T-helper 2 cell (primary cell): ENCODE measurements at places on chromosomes 5 and 9.

- peak; percentile 58 for DNase-seq
Observed at GRCh38 chr5:35810601-35811000, 46.1 kb upstream of the IL7R start.

DNA sequence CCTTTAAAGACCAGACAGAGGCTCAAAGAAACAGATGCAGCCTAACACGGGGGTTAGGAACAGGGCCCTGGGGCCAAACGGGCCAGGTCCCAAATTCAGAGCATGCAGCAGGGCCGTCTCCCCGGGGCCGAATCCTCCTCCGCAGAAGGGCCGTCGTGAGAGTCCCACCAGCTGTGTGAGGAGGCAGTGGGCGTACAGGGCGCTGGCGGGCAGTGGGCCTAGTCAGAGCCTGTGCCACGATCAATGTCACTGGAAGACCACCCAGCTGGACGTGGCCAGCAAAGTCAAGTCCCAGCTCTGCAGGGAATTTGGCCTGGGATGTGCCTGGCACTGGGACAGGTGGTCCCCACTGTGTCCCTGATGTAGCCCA, 15.8 kb upstream of the FCN2 start:
- DNase-seq: no peak

- DNase-seq: no peak
Observed at GRCh38 chr9:126033318-126033717, 286.1 kb downstream of the PBX3 start.

DNA sequence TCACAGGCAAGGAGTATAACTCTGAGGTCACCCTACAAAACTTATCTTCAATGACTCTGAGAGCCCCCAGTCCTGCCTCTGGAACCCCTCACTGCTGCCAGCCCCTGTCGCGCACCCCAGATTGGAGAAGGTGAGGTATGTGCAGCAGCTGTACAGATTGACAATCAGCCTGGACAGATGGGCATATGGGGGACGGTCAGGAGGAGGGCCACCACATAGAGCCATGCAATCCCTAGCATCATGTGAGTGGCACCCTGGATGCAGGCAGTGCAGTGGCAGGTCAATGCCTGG, 90.1 kb downstream of the LMX1B start:
- no peak for DNase-seq

DNA sequence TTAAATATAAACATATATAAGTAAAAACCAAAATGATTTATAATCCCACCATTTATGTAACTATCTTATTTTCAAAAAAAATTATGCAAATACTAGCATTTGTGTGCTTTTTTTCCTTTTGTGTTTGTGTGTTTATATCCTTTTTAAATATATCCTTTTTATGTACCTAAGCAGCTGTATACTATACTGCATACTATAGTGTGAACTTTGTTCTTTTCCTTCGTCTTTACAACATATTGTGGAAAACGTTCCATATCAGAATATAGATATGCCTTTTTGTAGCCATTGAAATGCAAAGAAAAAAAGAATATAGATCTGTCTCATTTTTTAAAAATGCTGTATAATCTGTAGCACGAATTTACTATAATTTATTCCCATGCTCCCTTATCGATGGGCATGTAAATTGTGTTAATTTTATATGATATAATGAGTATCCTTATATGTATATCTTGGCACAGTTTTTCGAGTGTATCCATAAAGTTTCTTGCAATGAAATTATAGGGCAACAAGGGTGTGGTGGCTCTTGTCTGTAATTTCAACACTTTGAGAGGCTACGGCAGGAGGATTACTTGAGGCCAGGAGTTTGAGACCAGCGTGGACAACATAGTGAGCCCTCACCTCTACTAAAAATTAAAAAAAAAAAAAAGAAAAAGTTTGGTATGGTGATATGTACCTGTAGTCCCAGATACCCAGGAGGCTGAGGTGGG, 83.3 kb downstream of the STK32A start:
- DNase-seq: no peak

GRCh38 chr5:141512911-141513626, 24.2 kb downstream of the PCDHGC5 start:
- no peak for DNase-seq

- no peak for DNase-seq
Observed at GRCh38 chr9:104786293-104786692, 22.4 kb downstream of the NIPSNAP3B start.

- DNase-seq: no peak
Observed at GRCh38 chr5:4093970-4094369, 498.3 kb downstream of the IRX1 start.

DNA sequence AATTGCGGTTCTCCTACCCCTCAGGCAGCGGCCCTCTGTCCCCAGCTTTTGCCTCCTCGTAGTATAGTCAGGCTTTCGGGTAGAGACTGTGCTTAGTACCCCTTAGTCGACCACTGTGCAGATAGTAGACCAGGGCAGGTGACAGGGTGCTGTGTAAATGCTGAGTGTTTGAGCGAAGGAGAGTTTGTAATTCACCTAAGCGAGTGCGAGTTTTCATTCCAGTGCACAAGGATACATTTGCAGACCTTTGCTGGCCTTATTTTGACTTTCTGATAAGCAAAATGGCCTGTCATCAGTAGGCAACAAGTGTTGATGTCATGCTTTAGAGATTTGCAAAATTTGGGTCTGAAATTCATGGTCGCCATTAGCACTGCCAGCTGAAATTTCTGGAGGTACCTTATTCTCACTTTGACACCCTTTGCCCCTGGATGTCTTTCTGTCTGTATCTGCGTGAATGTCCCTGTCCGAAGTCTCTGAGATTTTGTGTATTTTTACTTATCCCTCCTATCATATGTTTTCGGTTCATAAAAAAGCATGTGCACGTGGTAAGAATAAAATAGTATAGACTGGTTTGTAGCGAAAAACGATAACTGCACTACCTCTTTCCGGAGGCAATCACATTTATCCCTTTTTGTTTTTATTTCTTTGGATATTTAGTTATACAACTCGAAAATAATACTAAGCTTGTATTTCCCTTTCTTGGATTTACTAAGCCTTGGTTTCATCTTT, 1.9 kb downstream of the LMNB1 start:
- peak; percentile 61 for DNase-seq

- no peak for DNase-seq
Observed at GRCh38 chr5:68757626-68758212, 336.1 kb upstream of the SLC30A5 start.

DNA sequence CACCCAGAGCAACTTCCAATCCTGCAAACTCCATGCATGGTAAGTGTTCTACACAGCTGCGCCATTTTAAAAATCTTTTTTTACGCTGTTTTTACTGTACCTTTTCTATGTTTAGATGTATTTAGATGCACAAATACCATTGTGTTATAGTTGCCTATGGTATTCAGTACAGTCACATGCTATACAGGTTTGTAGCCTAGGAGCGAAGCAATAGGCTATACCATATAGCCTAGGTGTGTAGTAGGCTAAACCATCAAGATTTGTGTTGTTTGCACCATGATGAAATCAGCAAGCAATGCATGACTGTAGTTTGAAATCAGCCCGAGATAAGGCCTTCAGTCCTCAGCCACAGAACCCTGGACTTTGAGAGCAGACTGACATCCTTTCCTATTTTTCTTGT, 101.2 kb downstream of the LIX1 start:
- no peak for DNase-seq

GRCh38 chr5:115559524-115559923, 14.9 kb upstream of the FEM1C start:
- DNase-seq: no peak

DNA sequence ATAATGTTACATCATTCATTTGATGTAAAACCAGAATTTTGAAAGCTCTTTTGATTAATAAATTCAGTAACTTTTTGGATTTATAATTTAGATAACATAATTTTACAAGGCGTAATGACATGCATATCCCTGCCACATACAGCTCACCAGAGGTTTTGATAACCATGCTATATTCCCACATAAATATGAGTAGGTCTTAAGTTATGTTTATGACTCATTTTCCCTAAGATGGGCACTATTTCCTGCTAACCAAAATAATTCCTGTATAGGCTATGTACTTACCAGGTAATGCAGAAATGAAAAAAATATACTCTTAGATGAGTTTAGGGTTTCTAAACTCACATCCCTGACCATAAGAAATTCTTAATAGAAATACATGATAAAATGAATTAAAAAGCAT, 93.9 kb upstream of the EDIL3 start:
- DNase-seq: no peak

GRCh38 chr9:20030221-20030620, 241.4 kb upstream of the SLC24A2 start:
- no peak for DNase-seq

- no peak for DNase-seq
Observed at GRCh38 chr5:39498278-39498952, 73.6 kb upstream of the DAB2 start.

DNA sequence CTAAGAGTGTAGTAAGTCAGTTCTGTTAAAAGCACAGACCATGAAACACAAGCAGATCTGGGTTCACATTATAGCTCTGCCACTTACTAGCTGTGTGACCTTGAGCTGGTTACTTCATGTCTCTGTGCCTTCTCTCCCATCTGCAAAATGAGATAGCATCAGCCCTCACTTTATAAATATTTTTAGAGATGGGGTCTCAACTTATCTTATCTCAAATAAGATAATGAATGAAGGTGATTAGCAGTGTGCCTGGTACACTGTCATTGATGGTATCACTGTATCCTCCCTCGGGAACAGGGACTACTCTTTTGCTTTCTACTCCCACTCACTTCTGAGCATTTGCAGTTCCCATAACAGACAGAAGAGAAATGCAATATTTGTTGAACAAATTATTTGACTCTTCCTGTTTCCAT, 52.4 kb downstream of the GALNT10 start:
- no peak for DNase-seq

DNA sequence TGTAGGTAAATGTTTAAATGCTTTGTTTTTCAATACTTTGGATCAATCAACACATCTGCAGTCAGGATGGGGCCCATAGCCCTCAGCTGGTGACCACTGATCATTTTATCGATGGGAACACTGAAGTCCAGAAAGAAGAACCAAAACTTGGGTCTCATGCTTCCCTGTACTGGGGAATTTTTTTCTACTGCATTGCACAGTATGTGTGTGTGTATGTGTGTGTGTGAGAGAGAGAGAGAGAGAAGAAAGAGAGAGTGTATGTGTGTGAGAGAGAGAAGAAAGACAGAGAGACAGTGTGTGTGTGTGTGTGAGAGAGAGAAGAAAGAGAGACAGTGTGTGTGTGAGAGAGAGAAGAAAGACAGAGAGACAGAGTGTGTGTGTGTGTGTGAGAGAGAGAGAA, 202.9 kb upstream of the MSX2 start:
- DNase-seq: no peak

DNA sequence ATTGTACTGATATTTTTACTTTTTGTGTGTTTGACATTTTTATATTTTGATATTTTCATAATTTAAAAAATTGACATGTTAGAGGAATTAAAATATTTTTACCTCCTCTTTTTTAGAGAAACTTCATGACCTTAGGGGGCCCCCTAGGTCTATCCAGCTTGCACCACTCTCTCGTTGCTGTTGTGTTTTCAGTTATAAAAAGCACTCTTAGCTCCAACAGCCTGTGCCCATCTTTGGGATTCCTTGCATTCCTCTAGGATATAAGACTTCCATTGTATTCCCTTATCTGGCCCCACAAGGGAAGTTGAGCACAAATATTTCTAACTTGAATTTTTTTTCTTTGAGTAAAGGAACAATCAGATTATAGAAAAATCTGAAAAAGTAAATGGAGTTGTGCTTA, 245.3 kb downstream of the SH3GL2 start:
- DNase-seq: no peak

DNA sequence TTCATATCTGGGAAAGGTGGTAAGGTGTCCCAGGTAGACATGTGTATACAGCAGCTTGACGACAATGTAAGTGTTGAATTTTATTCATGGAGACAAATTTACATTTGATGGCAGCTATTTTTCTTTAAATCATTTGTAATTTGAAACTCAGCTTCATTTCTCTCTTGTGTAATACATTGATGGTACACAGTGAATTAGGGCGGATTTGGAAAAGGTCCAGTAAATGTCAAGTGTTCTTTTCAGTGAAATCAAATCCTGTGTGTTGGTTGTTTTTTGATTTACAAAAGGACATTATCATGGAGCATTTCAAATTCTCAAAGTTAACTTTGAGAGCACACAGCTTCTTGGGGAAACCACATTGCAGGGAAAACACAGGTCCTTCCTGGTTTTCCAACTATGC, 30.0 kb upstream of the PCSK1 start:
- no peak for DNase-seq

DNA sequence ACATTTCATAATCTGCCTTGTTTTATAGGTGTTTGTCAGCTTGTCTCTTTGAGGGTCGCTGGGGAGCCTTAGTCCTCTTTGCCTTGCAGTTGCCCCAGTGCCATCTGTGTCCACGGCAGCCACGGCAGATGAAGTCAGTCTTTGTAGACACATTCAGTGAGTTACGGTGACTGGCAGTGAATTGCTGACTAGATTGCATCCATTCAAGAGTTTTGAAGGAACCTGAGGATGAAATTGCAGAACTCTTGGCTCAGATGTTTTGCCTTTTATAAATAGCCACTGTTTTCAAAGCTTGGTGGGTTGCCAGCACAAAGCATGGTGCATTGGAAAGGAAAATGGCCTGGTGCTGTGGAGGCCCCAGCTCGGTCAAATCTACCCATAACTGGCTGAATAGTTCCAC, 125.6 kb downstream of the TRIO start:
- DNase-seq: no peak

GRCh38 chr5:108003178-108003577, 332.4 kb upstream of the EFNA5 start:
- DNase-seq: peak; percentile 72

GRCh38 chr5:38447786-38448185, 108.7 kb downstream of the LIFR start:
- DNase-seq: no peak

- DNase-seq: no peak
Observed at GRCh38 chr5:58871648-58872242, 288.9 kb downstream of the RAB3C start.

DNA sequence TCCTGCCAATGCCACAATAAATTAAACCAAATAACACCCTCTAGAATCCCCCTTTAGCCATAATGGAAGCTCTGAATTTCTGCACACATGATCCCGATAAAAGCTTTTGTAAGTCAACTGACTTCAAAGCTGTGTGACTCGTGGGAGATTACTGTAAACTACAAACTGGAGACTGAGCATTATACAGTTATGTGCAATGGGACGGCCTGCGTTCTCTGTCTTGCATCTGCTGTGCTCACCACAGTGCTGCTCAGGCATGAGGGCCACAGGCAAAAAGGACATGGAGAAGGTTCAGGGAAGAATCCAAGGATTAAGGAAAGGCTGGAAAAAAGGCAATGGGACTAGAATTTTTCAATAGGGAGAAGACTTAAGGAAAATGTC, 184.2 kb downstream of the FANCC start:
- DNase-seq: no peak

GRCh38 chr9:37989701-37990100, 79.3 kb downstream of the SHB start:
- no peak for DNase-seq
